ENCODE measurements at places on chromosomes 3 and 15. TPM values are rescaled to one million over a fixed set of nuclear protein-coding genes. Genes with fewer than 3 reads are reported as not detected.
A peak's percentile ranks its signal among the peaks of the same experiment; 100 is the strongest.

DNA sequence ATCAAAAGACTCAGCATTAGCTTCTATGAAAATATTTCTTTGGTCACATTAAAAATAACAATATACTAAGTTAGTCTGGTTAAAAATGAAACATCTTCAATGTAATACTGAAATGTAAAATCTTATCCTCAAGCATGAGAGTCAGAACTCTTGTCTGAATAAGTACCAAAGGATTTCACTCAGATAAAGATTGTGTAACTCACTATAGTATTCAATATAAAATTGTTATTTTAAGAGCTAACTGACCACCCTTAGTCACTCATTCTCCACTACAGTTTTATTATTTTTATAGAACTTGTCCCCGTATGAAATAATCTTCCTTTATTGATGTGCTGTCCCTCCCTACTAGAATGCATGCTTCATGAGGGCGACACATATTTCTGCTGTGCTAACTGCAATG lies 426.3 kb downstream of the MECOM start:
- DNase-seq: peak; percentile 70

- DNase-seq: peak; percentile 51
Measured at GRCh38 chr3:143445118-143445517, 325.5 kb downstream of the CHST2 start.

DNA sequence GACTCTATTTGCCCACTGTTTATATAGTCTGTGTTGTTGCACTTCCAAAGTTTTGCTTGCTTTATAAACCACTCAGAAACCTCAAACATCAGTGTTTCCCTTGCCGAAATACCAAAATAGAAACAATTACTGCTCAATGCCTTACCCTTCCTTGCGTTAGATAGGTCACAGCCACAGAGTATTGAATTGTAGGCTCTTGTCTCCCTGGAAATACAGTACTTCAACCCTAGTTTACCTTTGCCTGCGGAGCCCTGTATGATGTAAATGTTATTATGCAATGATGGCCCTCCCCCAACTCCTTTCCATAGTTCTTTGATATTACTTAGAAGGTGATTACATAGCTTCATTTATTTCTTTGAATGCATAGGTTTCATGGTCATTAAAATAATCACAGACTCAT lies 44.2 kb downstream of the SOX2 start:
- no peak for DNase-seq

MORC1 gene
- not detected for total RNA-seq

MASP1 gene
- 13.1 TPM for total RNA-seq

MYLK gene
- 521 TPM for total RNA-seq

PTH1R gene
- 0.18 TPM for total RNA-seq

CADPS gene
- not detected for total RNA-seq

All from IMR-90 (cell line).